ENCODE measurements at places on chromosomes 11 and 22.

DNA sequence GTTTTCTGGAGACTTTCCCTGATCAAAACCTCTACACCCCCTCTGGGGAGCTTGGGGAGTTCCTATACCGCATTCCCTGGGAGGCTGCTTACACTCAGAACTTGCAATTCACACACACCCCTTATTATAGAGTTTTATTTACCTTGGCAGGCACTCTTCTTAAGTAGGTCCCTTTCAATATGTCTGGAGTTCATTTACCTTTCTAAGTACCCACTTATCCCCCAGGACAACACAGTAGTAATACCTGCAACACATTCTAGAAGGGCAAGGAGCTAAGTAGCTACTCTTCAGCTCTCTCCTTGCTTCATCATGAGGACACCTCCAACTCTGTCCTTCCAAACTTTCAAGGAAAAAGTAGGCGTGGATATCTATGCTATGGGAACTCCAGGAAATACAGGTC is 127.8 kb upstream of the ANO3 start:
- DNase-seq, result no peak

- DNase-seq, result no peak
These were observed 7.0 kb upstream of the ARHGAP42 start for GRCh38 chr11:100680070-100680469.

DNA sequence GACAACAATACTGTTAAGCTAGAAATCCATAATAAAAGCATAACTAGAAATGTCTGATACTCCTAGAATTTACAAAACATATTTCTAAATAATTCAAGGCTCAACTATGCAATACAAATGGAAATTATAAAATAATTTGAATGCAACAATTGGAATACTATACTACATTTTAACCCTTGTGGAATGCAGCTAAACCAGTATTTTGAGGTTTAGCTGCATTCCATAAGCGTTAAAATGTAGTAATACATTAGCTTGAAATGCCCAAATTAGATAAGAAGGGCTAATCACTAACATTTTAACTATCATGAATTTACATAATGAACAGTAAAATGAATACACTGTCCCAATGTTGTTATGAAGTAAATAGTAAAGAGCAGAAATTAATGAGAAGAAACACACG is 617.2 kb upstream of the CHORDC1 start:
- no peak for DNase-seq

DNA sequence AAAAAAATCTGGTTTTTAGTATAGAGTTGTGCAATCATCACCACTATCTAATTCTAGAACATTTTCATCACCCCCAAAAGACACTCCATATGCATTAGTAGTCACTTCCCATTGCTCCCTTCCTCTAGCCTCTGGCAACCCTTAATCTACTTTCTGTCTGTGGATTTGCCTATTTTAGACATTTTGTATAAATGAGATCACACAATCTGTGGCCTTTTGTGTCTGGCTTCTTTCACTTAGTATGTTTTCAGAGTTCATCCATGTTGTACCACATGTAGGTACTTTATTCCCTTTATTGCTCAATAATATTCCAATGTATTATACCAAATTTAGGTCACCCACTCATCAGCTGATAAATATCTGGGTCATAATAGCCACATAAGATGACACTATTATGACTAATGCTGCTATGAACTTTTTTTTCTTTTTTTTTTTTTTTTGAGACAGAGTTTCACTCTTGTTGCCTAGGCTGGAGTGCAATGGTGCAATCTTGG is 67.5 kb upstream of the SCUBE2 start:
- DNase-seq, result no peak

DNA sequence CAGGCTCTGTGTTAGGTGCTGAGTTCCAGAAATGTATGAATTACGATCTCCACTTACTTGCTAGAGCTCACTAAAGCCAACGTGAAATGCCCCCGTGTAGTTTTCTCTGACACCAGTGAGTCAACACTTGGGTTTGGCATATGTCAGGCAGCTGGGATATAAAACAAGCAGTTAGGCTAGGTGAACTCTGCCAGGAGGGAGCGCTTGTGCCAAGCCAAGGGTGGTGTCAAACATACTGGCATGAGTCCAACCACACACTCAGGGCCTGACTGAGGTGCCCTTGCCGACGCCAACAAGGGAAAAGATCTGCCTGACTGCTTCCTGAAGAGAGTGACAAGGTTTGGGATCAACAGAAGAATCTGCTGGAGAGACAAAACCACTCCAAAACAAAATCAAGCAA is 167.8 kb upstream of the NARS2 start:
- peak; percentile 98 for DNase-seq

DNA sequence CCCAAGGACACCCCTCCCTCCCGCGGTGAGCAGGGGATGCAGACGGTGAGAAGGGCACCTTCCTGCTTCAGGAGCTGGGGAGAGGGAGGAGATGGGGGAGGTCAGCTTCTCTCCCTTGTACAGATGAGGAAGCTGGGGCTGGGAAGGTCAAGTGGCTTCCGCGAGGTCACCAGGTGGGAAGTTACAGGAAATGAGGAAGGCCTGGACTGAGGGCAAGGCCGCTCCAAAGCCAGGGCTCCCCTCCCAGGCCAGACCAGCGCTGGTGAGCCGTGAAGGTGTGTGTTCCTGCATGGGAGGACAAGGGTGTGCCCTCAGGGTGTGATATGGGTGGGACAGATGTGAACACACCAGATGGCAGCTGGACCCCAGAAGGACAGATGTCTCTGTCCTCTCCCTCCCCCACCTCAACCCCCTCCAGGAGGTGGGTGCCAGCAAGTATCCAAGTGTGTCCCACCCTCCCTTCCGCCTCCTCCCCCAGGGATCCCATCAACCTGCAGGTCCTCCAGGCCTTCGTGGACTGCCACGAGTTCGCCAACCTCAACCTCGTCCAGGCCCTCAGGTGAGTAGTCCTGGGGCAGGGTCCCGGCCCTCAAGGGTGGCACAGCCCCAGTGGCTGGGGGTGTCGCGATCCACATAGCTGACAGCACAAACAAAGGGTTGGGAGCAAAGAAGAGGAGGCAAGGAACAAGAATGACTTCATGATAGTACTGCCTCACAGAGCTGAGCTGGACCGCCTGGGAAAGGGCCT is 16.6 kb downstream of the CYTH4 start:
- no peak for DNase-seq

GRCh38 chr11:8221046-8221723 is 42.5 kb downstream of the LMO1 start:
- no peak for DNase-seq

GRCh38 chr22:29901354-29901753 is 18.4 kb downstream of the MTMR3 start:
- DNase-seq, result no peak

- DNase-seq, result no peak
These were observed at the start of gene PITPNM1 for GRCh38 chr11:67504950-67505581. TSS of gene PITPNM1 (minus strand) at chr11:67505363. CDS start at chr11:67504180, 1,183 bp downstream.

- no peak for DNase-seq
These were observed 350.9 kb downstream of the TTC28 start for GRCh38 chr22:28328756-28329155.

DNA sequence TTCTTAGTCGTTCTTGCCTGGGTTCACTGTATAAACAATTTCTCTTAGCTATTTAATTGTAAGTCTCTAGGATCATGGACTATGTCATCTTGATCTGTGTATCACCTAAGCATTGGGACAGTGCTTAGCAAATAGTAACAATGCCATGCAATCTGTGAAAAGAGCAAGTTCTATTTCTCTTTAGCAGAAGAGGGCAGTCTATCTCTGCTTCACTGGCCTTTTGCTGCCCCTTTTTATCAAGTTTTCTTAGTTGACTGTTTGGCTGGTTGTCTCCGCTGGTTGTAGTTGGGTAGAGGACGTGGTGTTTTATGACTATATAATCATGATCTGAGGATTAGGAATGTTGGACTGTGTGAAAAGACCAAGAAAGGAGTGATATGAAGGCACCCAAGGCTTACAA is 315.0 kb downstream of the JRKL start:
- DNase-seq, result no peak

DNA sequence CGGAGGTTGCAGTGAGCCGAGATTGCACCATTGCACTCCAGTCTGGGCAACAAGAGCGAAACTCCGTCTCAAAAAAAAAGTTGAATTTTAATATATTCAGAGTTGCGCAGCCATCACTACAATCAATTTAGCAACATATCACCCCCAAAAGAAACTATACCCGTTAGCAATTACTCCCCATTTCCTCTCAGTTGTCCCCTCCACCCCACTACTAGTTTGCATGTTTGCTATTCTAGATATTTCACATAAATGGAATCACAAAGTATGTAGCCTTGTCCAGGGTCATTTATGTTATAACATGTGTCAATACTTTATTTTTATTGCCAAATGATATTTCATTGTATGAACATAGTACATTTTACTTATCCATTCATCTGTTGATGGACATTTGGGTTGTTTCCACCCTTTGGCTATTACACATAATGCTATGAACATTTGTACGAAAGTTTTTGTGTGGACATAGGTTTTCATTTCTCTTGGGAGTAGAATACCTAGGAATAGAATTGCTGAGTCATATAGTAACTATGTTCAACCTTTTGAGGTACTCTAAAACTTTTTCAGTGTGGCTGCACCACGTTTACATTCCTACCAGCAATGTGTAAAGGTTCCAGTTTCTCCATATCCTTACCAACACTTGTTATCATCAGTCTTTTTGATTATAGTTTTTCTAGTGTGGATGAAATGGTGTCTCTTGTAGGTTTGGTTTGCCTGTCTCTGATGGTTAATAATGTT is 2.2 kb downstream of the ZNF143 start:
- DNase-seq, result no peak

DNA sequence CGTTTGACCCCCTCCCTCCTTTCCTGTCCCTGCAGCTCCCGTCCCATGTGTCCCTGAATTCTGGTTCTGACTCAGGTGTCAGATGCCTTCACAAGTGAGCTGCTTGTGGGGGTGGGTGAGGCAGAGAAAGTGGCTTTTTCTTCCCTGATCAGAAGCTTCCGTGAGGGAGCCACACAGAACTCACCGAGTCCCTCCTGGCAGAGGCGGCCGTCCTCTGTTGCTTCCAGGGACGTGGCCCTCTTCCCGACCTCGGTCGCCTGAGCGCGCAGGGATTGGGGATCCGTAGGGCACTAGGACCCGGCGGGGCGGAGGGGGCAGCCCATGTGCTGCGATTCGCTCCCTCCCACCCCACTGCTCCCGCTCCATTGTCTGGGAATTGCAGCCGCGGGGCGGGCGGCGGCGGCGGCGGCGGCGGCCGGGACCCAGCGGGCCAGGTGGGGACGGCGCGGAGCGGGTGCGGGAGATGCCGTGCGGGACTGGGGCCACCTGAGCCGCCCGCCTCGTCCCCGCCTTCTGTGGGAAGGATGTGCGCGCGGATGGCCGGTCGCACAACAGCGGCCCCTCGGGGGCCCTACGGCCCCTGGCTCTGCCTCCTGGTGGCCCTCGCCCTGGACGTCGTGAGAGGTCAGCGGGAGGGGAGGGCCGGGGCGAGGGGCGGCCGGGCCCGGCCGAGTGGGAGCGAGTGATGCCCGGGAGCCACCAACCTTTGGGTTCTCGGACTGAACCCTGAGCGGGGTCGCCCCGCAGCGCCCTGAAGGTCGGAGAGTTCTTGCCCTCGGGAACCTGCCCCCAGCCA is at the start of gene TMEM132A:
Gene TMEM132A (plus strand): TSS at position 351 of the 796 bp plus-strand sequence. CDS start 174 bp downstream, at position 525.
- DNase-seq, result peak; percentile 63

DNA sequence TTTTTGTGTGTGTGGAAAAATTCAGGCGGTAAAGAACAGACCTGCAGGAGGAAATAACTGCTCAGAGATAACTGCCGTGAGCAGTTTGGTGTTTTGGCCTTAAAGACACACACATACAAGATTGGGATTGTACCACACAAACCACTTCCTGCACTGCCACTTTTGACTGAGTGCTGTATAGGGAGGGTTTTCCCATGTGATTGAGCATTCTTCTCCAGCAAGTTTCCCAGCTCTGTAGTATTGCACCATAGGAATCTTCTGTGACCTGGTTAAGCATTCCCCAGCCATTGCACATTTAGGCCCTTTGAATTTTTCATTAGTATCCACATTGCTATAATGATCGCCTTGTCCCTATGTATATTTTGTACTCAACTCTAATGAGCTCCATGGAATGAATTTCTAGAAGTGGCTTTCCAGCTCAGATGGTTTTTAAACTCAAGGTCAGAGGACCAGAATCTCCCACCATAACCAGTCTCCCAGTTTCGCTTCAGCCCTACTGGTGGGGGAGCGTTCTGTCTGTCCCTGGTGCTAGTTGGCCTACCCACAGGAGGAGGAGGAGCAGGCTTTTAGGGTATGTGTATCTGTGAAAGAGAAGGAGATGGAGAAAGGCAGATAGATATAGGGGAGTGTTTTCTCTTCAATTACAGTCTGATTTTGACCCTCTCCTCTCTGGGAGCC is 9.3 kb downstream of the CD82 start:
- DNase-seq, result no peak

GRCh38 chr11:119720311-119720913 is 8.6 kb downstream of the NECTIN1 start:
- no peak for DNase-seq

Data from NCI-H2029 (cell line).